ENCODE measurements at places on chromosomes 7 and 10.
A peak's percentile ranks its signal among the peaks of the same experiment; 100 is the strongest.

GRCh38 chr7:158392251-158392650, 195.4 kb downstream of the PTPRN2 start:
- no peak for DNase-seq

- peak; percentile 44 for DNase-seq
Measured at GRCh38 chr7:98165827-98166667, 45.2 kb upstream of the BHLHA15 start.

DNA sequence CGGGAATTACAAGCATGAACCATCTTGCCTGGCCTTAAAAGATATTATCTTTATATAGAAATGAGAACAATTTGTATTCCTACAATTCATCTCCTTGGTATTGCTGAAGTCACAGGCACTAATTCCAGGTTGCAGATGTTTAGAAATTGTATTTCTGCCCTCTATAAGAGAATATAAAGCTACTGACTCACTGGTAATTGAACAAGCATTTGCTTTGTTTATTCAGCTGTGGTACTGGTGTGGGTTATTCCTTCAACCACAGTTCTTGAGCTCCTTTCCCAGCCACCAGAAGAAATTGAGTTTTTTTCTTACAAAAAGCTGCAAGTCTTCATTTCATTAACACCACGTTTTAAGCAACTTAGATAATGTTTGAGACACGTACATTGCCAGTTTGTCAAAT, 29.0 kb upstream of the MPP7 start:
- DNase-seq: peak; percentile 57

DNA sequence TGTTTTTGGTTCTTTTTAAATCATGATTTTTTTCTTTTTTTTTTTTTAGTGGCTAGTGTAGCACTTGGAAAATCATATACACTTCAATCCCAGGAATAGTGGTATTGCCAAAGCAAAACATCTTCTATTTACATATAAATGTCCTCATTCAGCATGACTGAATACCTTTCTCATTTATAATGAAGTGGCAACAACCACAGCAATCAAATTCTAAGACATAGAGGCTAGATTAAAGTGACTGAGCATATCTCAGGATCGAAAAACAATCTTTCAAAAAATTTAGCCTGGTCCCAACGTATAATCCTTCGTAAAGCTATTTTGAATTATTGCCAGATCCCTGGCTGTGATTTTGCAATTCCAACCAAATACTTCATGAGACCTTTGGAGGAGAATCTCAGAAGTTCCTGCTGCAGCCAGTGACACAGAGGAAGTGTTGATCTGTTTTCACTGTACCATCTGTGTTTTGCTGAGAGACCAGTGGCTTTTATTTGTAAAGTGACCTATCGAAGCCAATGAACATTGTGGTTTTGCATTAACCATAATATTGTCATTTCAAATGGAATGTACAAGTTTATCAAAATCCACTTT, 29.8 kb upstream of the SP8 start:
- no peak for DNase-seq

DNA sequence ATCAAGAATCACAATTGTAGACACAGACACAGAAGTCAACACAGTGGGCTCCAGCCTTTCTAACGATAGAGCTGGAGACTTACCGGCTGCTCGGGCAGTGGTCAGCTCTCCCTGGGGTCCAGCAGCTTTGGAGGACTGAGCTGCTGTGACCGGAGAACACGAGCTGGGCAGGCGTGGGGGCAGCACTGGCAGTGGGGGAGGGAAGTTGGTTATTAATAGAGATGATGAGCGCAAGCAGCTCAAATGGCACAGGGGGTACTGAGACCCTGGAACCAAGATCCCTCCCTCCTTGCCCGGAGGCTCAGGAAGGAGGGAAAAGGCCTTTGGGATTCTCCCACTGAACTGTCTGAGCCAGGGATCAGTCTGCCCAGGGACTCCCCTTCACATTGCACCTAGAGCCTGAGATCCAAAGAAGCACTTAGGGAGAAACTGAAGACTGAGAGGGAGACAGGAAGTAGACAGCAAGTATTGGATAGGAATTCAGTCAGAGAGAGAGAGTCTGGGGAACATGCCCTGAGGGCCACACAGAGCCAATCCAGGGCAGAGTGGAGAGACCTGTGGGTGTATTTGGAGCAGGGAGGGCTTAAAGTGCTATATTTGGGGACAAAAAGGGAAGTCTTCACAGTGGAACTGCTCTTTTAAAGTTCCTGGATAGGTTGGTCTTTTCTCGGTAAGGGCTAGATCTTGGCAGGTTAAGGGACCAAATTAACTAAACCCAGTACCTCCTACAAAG, at the start of gene MYOZ1:
TSS of gene MYOZ1 (minus strand) at position 147 of the 733 bp plus-strand sequence. CDS start 1,457 bp downstream, outside the sequence.
- DNase-seq: peak; percentile 5

DNA sequence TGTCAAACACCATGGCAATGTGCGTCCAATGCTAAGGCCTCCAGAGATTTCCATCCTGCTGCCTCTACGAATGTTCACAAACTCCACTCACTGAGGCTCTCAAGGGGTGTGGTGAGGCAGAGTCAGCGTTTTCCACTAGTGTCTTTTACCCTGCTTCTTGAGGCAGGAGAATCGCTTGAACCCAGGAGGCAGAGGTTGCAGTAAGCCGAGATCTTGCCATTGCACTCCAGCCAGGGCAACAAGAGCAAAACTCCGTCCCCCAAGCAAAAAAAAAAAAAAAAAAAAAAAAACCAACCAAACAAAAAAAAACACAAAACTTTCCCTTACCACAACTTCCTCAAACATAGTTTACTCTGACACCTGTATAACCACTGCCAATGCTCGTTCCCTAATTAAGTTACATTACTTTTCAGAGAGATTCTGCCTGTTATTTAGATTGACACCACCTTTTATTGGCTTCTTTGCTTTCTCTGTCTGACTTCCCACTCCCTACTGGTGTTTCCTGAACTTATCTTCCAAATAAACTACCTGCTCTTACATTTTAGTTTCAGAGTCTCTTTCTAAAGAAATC, 102.1 kb upstream of the ZNF746 start:
- no peak for DNase-seq

- peak; percentile 14 for DNase-seq
Measured at GRCh38 chr7:88140947-88141346, 78.9 kb downstream of the SRI start.

DNA sequence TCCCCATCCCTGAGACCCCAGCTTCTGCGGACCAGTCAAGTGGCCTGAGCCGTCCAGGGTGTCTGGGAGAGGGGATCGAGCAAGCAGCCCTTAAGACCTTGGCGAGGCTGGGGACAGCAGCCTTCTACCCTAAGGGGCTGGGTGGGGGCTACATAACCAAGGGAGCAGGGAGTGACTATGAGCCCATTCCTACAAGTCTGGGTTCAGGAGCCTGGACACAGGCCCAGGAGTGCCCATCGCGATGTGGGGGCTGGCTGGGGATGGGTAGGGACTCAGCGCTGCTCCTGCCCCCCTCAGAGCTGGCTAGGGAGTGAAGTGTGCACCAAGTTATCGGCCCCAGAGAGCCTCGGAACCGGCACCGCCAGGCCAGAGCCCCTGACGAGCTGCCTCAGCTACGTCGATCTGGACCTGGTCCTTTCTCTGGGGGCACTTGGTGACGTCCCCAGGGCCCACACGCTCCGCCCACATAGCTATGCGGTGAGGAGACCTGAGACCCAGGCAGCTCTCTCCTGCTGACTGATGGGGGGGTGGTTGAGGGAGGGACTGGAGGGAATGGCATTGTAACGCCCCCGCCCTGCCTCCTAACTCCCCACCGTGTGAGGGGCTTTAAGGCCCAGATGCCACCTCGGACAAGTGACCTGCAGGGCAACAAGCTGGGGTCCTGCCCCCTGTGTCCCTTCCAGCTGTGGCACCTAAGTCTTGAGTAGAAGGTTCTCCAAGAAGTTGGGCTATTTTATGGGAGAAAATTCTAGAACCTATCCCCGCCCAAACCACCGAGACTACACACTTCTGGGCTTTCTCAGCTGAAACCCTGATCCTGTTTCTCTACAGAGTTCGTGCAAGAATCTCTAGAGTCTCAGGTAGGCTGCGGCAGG, 2.5 kb downstream of the SAP25 start:
- DNase-seq: peak; percentile 48

GRCh38 chr7:152556013-152556755, 119.8 kb downstream of the XRCC2 start:
- no peak for DNase-seq

GRCh38 chr7:73963252-73963822, 64.6 kb upstream of the ELN start:
- no peak for DNase-seq

- DNase-seq: no peak
Measured at GRCh38 chr7:24141874-24142509, 142.0 kb upstream of the NPY start.

DNA sequence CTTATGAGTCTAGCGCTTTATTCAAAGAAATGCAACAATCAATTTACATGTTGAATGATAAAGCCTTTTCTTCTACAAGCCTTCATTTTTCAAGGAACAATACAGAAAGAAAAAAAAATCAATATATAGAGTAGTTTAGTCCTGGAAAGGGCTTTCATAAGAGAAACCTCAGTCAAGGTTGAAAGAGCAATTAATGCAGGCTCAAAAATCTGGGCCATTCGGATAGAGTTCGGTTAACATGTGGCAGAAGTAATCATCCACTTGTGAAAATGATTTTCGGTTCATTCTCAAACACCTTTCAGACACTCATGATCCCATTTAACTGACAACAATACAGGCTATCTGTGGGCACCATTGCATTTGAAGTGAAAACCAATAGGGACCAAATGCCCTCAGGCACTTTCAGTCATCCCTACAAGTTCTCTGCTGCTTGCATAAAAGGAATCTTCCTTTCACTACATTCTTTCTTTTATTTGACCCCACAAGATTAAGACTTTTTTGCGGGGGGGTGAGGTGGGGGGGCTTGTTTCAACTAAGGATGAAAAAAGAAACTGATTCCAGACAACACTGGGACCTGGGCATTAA, 177.9 kb downstream of the RNF133 start:
- DNase-seq: no peak

DNA sequence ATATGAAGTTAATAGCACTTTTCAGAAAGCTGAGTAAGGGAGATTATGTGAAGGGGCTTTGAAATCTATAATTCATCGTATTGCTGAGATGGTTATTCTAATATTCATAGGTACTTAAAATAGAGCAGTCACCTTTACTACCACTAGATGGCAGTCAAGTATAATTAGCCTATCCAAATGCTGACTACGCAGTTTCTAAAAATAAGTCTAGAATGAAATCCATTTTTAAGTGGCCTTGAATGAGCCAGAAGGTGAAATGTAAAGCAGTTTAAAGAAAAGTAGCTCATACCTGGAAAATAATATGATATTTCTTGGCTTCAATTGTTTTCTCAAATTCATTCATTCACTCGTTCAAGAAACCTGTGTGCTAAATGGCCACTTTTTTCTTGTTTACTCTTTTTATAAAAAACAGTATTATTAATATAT, 1277.1 kb downstream of the GATA3 start:
- DNase-seq: peak; percentile 32

- DNase-seq: no peak
Measured at GRCh38 chr7:42385912-42386311, 148.9 kb upstream of the GLI3 start.

GRCh38 chr7:4029941-4030340, 652.2 kb upstream of the FOXK1 start:
- no peak for DNase-seq

DNA sequence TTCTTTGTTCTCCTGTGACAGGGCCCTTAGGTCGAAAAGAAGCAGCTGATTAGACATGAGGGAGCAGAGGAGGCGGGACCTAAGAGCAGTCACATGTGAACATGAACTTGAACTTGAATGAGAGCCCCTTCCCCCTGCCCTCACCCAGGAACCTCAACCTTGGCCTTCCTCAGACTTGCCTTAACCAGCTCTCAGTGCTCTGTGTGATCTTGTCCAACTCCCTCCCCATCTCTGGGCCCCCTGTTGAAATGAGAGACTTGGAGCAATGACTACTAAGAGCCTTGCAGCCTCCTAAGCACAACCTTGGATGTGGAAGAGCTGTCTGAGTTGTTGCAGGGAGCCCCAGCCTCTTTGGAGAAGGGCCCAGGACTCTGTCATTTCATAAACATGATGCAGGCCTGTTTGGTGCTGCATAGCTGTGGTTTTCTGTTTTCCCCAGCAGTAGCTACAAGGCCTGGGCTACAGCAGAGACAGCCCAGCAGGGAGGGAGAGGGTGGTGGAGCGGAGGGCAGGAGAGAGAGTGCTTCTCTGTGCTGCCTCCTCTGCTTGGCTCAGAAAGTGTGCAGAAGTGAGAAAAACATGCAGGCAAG, 123.9 kb upstream of the ZMIZ1 start:
- peak; percentile 54 for DNase-seq

- no peak for DNase-seq
Measured at GRCh38 chr10:22475651-22476600, 130.6 kb downstream of the SPAG6 start.

DNA sequence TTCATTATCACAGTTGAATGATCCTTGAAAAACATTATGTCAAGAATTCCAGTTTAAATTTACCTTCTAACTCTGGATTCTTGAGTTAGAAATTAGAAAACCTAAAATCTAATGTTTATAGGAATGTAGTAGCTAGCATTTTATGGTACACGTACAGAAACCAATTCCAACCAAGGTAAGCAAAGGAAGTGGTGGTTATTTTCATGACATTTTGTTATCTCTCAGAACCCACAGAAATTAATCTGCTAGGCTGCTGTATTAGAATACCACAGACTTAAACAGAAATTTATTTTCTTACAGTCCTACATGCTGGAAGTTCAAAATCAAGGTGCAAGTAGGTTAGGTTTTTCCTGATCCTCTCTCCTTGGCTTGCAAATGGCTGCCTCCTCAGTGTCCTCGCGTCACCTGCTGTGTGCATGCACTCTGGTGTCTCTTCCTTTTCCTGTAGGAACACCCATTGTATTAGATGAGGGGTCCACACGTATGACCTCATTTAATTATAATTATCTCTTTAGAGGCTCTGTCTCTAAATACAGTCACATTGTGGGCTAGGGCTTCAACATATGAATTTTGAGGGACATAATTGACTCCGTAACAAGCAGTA, 8.5 kb upstream of the CSTF2T start:
- no peak for DNase-seq

GRCh38 chr7:78134256-78134655, 335.7 kb downstream of the PHTF2 start:
- peak; percentile 47 for DNase-seq

GRCh38 chr7:121178869-121179497, 149.8 kb upstream of the WNT16 start:
- DNase-seq: no peak

DNA sequence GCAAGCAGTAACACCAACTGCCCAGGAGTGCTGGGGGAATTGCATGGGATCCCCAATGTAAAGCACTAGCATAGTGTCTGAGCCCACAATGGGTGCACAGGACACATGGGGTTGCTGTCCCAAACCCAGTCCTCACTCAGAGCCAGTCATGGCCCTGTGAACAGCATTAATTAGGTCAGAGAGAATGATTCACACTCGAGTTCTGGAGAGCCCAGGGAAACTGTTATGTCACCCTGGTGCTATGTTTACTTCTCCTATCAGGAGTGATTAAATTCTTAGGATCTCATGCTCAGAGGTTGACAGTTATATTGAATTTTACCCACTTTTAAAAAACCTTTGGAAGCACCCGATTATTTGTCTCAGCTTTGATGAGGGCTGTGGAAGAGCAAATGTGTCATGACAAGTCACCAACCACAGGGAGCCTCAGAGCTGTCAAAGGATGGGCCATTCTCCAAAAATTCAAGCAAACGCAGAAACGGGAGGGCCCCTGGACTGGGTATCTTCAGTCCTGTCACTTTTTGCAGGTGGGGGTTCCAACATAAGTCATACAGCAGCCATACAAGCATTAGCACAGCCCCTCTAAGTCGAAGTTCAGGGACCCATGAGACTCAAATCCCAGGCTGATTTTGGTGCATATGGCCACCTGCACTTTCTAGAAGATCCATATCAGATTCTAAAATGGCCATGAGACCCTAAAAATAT, 1.3 kb upstream of the RASSF4 start:
- DNase-seq: no peak

- no peak for DNase-seq
Measured at GRCh38 chr7:157856873-157857577, 520.2 kb downstream of the DNAJB6 start.
